Right lung (tissue), 10 donors: ENCODE measurements at places on chromosomes 1 and 21. TPM values are rescaled to one million over a fixed set of nuclear protein-coding genes. Genes with fewer than 3 reads are reported as not detected.

Gene WNT4
- 4.5 TPM for polyA plus RNA-seq

DNA sequence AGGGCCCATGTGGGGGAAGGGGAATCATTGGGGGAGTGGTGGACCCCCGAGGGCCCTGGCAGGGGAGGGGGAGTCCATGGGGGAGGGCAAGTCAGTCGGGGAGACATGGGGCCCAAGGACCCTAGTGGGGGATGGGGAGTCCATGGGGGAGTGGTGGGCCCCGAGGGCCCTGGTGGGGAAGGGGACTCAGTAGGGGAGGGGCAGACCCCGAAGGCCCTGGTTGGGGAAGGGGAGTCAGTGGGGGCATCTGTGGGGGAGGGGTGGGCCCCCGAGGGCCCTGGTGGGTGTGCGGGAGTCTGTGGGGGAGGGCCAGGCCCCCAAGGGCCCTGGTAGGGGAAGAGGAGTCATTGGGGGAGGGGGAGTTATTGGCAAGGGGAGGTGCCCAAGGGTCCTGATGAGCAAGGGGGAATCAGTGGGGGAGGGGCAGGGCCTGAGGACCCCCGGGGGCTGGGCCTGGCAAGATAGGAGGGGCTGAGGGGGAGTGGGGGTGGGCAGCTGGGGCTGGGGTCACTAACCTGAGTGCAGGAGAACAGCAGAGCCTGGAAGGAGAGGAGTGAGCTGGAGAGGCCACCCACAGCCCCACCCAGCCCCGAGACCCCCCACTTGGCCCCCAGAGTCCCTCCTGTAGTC is 2.1 kb downstream of the MXRA8 start:
- DNase-seq: no peak

DNA sequence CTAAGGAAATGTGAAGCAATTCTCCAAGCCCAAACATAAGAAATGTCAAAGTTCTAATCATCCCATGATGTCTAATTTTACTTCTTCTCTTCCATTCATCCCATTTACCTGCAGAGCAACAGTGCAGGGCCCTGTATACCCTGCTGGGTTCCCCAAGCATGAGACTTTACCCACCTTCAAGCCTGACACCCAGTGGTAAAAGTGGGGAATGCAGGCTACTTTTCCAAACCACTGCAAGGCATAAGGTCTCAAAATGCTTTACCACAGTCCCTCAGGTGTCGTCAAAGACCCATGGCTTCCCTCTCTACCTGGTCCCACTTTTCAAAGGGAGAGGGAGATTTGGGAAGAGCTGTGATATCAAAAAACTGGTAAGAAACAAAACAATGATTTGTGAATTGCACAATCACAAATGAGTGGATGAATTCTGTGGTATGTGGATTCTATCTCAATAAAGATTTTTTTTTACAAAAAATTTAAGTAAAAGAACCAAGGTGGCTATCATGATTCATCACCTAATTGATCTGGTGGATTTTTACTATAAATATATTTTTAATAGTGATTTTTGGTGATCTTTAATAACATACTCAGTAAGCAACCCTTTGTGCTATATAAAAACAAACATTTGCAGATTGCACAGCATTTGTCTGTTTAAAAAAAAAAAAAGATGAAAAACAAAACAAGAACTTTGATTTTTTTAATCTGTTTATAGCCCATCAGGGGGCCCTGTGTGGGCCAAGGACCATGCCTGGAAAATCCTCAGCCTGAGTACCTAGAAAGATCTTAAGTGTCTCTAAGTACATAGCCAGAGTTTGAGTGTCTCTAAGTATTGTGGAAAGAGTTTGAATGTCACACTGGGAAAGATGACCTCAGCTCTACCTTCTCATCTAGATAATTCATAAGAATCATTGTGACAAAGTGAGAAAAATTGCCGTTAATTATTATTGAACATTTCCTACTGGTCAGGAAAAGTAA is 73.1 kb upstream of the GJB5 start:
- DNase-seq: peak; percentile 8

GRCh38 chr1:228334954-228335353 is 71.7 kb downstream of the TRIM11 start:
- DNase-seq: no peak

- no peak for DNase-seq
Measured at GRCh38 chr1:155499263-155499662, 63.3 kb downstream of the ASH1L start.

DNA sequence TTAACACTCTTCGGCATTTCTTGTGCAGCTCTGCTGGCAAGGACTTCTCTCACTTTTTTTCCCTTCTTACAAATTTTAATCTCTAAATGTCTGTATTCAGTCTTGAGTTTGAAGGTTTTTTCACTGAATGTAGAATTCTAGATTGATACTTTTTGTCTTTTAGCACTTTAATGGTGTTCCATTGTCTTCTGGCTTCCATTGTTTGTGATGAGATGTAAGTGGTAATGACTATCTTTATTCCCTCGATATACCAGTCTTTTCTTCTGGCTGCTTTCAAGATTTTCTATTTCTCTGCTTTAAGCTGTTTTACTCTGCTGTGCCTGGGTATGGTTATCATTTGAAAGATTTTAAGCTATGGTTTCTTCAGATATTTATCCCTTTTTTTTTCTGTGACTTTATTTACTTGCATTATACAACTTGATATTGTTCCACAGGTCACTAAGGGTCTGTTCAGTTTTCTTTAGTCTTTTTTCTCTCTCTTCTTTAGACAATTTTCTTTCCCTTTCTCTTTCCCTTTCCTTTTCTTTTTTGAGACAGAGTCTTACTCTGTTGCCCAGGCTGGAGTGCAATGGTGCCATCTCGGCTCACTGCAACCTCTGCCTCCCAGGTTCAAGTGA is 35.8 kb downstream of the DYRK1A start:
- no peak for DNase-seq

Gene VWA5B1
- 0.57 TPM for polyA plus RNA-seq

- peak; percentile 61 for DNase-seq
Measured at GRCh38 chr1:35202048-35202719, 9.2 kb upstream of the SFPQ start.

DNA sequence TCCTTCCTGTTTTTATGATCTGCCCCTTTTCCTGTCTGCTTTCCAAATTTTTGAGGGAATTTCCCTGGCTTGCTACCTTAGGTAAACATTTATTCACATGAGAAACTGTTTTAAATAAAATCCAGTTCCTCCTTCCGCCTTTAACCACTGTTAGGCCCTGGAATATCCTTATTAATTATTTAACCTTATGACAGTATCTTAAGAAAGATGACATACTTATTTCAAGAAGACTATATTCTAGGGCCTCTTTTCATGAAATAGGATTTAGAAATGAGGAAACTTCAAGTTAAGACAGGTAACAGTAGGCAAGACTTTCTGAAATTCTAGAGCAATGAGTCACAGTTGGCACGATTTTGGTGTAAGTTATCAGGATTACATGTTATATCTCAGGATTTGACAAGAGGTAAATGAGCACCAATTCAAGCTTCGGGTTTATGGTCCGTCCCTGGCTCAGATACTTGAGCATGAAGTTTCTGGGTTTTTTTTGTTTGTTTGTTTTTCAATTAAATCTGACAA is 2.0 kb upstream of the TNFSF18 start:
- DNase-seq: no peak
